ENCODE measurements at places on chromosomes 11 and 22. TPM values are rescaled to one million over a fixed set of nuclear protein-coding genes. Genes with fewer than 3 reads are reported as not detected.

DNA sequence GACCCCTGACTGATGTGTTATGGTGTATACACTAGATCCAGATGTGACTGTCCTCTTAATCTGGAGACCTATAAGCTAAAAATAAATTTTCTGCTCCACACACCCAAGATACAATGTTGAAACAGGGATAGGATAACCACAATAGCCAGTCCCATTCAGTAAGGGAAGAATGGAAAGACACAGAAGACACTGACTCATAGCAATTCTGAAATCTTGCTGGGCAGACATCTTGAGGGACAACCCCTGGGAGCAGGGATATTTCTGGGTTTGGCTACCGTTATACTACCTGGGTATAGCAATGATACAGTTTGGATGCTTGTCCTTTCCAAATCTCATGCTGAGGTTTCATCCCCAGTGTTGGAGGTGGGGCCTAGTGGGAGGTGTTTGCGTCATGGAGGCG lies 93.9 kb downstream of the BUD13 start:
- no peak for DNase-seq

MMP13 gene
- not detected for total RNA-seq

DNA sequence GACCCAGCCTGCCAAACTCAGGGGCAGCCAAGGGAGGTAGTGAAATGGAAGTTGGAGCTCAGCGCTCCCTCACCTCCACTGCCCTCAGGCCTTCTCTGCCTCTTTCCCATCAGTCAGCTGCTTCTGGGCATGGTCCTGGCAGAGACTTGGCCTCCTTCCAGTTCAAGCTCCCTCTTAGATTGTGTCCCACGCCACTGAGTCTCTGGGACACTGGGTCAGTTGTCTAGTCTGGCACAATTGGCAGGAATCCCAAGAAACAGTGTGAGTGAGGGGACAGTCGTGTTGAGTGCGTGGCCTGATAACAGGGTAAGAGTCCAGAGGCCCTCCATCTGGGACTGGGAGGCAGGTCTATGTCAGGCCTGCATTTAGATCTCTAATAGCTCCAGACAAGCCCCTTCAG lies 7.1 kb upstream of the SLC35E4 start:
- no peak for DNase-seq

DNA sequence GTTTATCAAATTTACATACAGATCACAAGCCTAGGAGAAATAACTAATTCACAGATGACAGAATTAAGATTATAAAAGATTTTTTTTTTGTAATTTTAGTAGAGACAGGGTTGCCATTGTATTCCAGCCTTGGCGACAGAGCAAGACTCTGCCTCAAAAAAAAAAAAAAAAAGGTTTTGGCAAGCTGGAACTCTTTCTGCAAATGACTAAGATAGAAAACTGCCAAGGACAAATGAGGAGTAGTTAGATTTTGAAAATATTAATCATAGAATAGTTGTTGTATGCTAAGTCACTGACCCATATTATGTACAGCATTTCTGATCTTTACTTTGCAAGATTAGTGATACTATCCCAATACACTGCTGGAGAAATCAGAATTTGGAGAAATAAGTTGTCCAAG lies 99.2 kb downstream of the C11orf65 start:
- DNase-seq: peak; percentile 11

DNA sequence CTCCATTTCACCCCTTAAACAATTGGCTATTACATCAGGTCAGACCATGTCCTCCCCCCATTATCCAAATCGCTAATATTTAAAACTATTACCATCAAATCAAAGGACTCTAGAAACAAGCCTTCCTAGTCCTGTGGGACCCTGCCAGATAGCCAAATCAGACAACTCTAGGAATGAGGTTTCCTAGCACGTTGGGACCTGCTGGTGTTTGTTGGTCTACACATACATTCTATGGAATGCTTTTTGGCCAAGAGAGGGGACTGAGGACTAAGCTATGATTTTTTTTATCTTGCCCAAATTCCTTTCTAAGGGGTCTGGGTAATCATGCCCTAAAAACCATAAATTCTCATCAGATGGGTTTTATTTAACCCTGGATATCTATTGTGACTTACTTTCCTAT lies 14.1 kb upstream of the SELENOH start:
- no peak for DNase-seq

OR52N4 gene
- total RNA-seq: not detected

OR52I2 gene
- total RNA-seq: not detected

DNA sequence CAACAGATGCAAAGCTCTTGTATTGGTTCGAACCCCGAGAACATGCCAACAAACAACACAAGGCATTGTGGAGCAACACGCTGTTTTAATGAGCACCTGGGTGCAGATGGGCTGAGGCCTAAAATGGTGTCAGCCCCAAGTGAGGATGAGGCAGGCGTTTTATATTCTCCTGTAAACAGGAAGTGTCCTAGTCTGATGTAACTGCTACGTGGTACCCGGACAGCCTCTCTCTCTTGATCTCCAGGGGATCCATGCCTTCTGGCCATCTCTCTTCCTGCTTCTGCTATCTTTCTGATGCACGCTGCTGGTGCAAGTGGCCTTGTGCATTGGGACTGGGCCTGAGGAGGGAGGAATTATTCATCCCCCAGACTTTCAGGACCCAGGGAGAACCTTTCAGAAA lies 19.4 kb upstream of the VSTM5 start:
- no peak for DNase-seq

MAJIN gene
- not detected for total RNA-seq

DNAJB7 gene
- total RNA-seq: not detected

GRCh38 chr22:46580940-46581537 lies 39.1 kb upstream of the GRAMD4 start:
- no peak for DNase-seq

GRCh38 chr11:8252946-8253345 lies 10.7 kb downstream of the LMO1 start:
- no peak for DNase-seq

GRCh38 chr11:83779876-83780275 lies 493.7 kb upstream of the CCDC90B start:
- peak; percentile 56 for DNase-seq

Measured in fibroblast of lung (primary cell).